Mammary epithelial cell (primary cell): ENCODE measurements at places on chromosomes 11 and 22.

DNA sequence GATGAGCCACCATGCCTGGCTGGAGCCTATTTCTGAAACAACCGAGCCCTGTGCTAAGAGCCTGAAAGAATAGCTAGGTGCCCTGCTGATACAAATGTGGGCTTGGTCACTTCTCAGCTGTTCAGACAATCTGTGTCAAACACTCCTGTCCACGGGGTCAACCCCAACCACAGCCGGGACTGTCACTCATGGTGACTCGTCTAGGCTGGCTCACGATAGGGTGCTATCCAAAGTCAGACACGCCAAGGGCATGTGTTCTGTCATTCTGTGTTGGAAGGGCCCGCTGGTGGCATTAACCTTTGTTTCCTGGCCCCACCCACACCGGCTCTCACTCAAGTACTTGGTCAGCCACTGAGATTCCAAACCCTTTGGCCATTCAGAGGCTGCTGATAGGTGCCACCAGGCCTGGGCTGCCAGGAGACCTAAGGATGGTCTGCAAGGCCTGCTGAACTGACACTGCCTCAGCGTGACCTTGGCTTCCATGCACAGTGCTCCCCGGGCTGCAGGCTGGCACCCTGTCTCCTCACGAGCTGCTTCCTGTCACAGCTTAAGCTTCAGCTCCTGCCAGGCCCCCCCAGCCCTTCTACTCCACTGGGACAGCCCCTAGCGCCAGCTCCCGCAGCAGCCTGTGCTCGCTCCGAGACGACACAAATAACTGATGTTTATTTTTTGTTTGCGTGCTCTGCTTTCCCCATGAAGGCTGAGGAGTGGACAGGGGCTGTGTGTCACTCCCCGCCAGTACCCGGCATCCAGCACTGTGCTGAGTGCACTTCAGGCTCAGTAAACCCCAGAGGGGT lies 14.2 kb upstream of the CDC42BPG start:
- DNase-seq = no peak

DNA sequence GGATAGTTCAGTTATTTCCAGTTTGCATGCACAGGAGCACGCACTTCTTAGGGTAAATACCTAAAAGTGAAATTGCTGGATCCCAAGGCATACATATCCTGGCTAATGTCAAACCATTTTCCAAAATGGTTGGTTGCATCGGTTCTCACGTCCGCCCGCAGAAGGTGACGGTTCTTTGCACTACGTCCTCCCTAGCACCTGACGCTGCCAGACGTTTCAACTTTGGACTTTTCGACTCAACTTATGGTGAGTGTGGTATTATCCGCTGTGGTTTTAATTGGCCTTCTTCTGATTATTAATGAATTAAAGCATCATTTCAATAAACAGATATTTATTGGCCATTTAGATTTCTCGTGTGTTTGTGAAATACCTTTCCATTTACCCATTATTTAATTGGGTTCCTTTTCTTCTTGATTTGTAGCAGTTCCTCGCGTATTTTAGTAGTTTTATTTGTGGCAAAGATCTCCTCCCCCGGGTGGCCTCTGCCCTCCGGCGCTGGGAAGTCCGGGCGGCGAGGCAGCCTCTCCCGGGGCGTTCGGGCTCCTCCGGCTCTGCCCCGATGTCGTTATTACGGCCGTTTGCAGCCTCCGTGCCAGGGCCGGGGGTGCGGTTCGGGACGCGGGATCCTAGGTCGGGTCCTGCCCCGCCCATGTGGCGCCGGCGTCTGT lies at the start of gene JHY:
JHY (plus strand) TSS at position 571 of the 668 bp plus-strand sequence. CDS start 3,091 bp downstream, outside the sequence.
- DNase-seq = no peak

- DNase-seq = no peak
Observed at GRCh38 chr11:131906963-131907362, 536.5 kb downstream of the NTM start.

DNA sequence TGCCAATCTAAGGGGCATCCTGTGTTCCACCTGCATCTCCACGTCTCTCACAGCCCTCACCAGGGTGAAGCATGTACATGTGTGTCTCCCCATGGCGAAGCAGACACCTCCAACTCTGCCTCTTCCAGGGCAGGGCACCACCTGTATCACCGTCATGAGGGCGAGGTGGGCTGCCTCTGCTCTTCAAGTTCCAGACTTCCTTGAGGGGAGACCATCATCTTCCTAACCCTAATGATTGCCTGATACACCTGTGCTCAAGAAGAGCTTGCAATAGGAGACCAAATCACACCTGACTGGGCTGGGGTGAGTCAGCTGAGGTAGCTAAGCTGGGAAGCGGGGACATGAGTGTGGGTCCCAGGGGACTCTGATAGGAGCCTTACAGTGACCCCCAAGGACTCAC lies 43.7 kb downstream of the GAB4 start:
- DNase-seq = no peak

DNA sequence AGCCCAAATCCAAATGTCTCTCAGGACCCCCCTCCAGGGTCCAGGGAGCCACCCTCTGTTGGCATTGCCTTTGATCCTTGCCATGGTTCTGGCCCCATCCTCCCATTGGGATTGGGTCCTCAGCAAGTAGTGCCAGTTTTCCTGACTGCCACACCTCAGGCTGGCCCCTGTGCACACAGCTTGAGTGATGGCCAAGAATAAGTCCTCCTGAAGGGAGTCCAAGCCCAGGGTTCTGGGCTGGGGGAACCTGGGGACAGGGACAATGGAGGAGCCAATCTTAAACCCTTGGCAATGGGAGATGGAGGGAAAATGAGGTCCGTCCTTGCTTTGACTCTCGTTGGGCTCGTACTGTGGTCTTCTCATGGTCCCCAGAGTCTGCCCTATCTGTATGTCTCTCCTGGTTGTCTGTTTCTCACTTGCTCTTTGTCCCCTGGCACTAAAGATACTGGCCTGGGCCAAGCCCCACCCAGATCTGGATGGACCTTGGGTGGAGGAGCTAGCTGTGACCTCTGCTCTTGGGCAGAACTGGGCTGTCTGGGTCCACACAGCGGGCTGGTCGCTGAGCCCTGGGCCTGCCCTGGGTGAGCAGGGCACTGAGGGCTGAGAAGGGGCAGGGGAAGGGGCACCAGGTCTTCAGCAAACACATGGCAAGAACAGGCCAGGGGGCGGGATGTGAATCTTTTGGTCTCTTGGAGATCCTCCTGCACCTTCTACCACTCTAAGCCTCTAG lies 2.9 kb downstream of the SOX10 start:
- no peak for DNase-seq

GRCh38 chr22:46681010-46681409 lies 57.0 kb downstream of the CERK start:
- DNase-seq = no peak
